Karpas-422 (cell line): ENCODE measurements at places on chromosomes 5 and 9.
A peak's percentile ranks its signal among the peaks of the same experiment; 100 is the strongest.

- no peak for DNase-seq
- H3K4me3 ChIP-seq: no peak overlapping the region
- no peaks in the 10 kb centered on the region for H3K4me1 ChIP-seq
- H3K27me3 ChIP-seq: no peaks in the 10 kb centered on the region
- H3K36me3 ChIP-seq: no peaks in the 10 kb centered on the region
Measured at GRCh38 chr5:37436146-37436934, 57.2 kb downstream of the WDR70 start.

DNA sequence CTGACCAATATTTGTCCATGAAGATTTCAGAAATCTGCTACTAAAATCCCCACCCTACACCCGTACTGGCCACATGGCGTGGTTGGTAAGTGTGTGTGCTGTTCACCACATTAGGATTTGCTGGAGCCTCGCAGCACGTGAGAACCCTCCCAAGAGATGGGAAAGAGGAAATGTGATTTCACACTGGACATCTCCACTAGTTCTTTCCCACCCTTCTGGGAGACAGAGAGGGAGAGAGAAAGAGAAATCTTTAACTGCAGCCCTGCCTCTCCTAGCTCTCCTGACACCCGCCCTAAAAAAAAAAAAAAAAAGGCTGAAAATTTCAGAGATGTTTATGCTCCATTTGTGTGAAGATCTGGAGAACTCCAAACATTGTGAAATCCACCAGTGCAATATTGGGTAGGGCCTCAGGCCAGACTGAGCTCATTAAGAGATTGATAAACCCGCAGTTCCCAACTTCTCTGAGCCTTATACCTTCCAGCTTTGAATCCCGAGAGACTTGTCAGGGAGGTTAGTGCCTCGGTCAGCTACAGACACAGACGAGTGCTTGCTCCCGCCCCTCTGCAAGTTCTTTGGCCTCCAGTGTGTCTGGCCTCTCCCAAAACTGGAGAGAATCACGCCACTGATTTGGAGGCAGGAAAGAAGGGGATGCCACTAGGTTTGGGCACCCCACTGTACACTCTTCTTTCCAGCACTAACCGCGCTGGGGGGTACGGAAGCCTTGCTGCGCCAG, 1.9 kb downstream of the SPRY4 start:
- no peaks in the 10 kb centered on the region for H3K36me3 ChIP-seq
- H3K4me3 ChIP-seq: no peak overlapping the region
- H3K27ac ChIP-seq: no peak overlapping the region
- peaks cover 30% of the 10 kb centered on the region for H3K4me1 ChIP-seq
- no peaks in the 10 kb centered on the region for H3K27me3 ChIP-seq
- DNase-seq: no peak

DNA sequence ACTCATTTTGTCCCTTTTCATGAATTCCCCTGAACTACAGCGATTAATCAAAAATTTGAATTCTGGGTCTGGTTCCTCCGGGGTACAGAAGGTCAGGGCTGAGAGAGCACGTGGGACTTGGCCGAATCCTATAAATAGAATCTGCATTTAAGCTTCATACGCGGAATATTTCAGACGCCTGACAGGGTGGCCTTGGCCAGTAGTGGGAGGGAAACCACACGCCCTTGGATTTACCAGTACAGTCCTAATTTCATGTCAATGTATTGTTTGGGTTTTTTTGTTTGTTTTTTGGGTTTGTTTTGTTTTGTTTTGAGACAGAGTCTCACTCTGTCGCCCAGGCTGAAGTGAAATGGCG, 21.5 kb upstream of the NIPBL start:
- H3K4me1 ChIP-seq: no peaks in the 10 kb centered on the region
- no peak for DNase-seq
- H3K27ac ChIP-seq: no peak overlapping the region
- H3K4me3 ChIP-seq: no peak overlapping the region
- no peaks in the 10 kb centered on the region for H3K36me3 ChIP-seq

DNA sequence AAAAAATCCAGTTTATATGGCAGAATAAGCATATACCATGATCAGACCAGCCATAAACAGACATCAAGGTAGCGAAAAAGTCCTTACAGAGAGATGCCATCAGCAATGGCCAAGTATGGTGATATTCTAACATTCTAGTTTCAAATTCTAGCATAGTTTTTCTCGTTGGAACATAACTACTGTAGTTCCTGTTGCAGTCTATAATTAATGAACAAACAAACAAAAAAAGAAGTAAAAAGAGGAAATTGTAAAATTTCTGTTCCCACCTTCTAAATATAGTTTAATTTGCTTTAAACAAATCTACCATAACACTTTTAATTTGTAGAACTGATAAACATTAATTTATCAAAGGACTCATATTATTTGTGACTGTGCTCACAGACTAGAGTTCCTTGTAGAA, 9.9 kb upstream of the CD180 start:
- H3K27me3 ChIP-seq: no peaks in the 10 kb centered on the region
- H3K4me3 ChIP-seq: peak overlapping the region; percentile 13
- H3K27ac ChIP-seq: peak overlapping the region; percentile 87
- DNase-seq: peak; percentile 61
- H3K36me3 ChIP-seq: no peaks in the 10 kb centered on the region
- H3K4me1 ChIP-seq: peaks cover 79% of the 10 kb centered on the region

- H3K4me1 ChIP-seq: no peaks in the 10 kb centered on the region
- no peak for DNase-seq
- H3K36me3 ChIP-seq: no peaks in the 10 kb centered on the region
Measured at GRCh38 chr5:29518176-29518575, 1675.3 kb upstream of the CDH6 start.

DNA sequence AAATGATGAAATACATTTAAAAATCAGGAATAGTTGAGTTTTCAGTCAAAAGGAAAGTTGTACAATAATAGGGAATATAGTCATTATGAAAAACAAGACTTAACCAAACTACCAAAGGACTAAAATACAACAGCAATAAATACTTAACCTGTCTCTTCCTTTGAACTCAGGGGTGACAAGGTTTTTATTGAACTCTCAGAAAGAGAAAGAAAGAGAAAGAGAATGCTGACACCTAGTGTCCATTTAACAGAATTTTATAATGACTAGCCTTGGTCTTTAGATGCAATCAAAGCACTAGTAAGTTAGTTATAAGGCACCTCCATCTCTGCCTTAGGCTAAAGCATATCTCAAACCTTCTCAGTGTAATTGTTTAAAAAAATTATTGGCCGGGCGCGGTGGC, 47.5 kb downstream of the UIMC1 start:
- no peak overlapping the region for H3K27ac ChIP-seq
- H3K4me3 ChIP-seq: no peak overlapping the region
- H3K27me3 ChIP-seq: no peaks in the 10 kb centered on the region
- peaks cover 32% of the 10 kb centered on the region; the same call in 1 of the 2 replicates for H3K36me3 ChIP-seq
- peaks cover 26% of the 10 kb centered on the region for H3K4me1 ChIP-seq

- no peaks in the 10 kb centered on the region for H3K27me3 ChIP-seq
- no peak overlapping the region for H3K27ac ChIP-seq
Measured at GRCh38 chr5:120062515-120062917, 401.6 kb upstream of the PRR16 start.

DNA sequence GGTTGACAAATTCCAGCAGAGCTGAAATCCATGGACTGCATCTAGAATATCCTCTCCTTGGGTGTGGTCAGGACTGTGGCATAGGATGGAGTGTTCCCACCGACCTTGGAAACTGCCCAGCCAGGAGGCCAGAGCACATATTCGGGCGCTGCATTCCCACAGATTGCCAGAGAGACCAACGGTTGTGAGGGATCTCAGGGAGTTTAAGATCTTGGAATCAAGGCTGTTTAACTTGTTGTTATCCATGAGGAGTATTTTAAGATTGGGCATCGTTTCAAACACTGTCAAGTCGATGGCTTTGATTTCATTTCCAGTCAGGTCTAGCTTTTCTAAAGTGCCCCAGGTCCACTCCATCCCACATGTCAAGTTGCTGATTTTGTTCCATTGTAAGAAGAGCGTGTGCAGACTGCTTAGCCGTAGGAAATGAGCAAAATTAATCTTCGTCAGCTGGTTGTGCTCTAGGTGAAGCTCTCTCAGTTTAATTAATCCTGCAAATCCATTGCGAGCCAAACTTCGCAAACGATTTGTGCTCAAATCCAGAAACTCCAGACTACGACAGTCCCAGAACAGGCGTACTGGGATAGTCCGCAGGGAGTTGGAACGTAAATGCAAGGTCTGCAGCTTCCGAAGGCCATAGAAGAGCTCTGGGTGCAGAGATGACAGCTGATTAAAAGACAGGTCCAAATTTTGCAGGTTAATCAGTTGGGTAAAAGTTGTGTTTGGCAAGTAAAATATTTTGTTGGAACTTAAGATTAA, 1.5 kb downstream of the LRRTM2 start:
- H3K4me1 ChIP-seq: no peaks in the 10 kb centered on the region
- H3K36me3 ChIP-seq: no peaks in the 10 kb centered on the region
- H3K27me3 ChIP-seq: no peaks in the 10 kb centered on the region

- H3K27ac ChIP-seq: no peak overlapping the region
- no peaks in the 10 kb centered on the region for H3K36me3 ChIP-seq
- no peaks in the 10 kb centered on the region for H3K4me1 ChIP-seq
Measured at GRCh38 chr5:2538169-2538568, 213.3 kb downstream of the IRX2 start.

DNA sequence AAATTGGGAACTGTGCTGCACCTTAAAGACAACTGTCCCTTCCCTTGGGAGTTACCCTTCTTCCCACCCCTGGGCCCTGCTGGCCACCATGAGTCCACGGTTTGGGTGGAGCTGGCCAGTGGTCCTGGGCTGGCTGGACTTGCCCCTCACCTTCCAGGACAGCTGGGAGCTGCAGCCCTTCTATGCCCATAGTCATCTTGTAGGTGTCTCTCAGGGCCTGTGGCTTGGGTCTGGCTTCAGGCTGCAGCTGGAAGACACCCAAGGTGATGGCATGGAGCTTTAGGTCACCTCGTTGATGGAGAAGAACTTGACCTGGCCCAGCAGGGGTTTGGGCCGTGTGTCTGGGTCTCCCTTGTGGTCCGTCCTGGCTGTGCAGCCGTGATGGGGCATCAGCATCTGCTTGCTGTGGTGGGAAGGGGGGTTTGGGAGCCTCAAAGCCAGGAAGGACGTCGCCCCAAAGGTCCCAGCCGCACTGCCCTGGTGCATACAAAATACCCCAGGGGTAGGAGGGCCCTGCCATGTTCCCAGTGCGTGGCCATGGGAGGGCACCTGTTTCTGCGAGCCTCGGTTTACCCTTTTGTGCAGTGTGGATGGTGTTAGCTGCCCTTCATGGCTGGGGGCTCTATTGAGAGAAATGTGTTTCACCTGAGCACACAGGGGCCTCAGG, 8.9 kb downstream of the WNK2 start:
- no peak overlapping the region for H3K27ac ChIP-seq
- H3K36me3 ChIP-seq: no peaks in the 10 kb centered on the region
- H3K4me3 ChIP-seq: no peak overlapping the region
- no peak for DNase-seq

DNA sequence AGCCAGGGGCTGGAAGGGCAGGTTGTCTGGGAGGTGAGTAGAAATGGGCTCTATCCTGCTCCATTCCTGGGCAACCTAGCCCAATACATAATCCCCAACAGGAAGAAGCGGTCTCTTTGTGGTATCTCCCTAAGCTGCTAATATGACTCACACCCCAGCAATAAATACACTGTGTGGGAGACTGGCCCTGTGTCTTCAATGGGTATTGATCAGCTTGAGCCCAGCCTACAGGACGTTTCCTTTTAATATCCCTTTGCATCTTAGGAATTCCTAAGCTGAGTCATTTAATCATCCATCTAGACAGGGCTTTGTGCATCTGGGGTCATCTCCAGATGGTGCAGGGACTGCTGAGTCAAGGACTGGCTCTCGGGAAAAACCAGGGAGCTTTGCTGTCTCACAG, 207.0 kb upstream of the PANK3 start:
- peaks cover 2% of the 10 kb centered on the region; the same call in 1 of the 2 replicates for H3K27me3 ChIP-seq
- no peak for DNase-seq
- no peaks in the 10 kb centered on the region for H3K4me1 ChIP-seq
- no peaks in the 10 kb centered on the region for H3K36me3 ChIP-seq
- H3K27ac ChIP-seq: no peak overlapping the region
- H3K4me3 ChIP-seq: no peak overlapping the region

- no peaks in the 10 kb centered on the region for H3K4me1 ChIP-seq
- H3K4me3 ChIP-seq: no peak overlapping the region
- no peak overlapping the region for H3K27ac ChIP-seq
- H3K27me3 ChIP-seq: no peaks in the 10 kb centered on the region
Measured at GRCh38 chr5:142641711-142642110, 44.2 kb downstream of the FGF1 start.

DNA sequence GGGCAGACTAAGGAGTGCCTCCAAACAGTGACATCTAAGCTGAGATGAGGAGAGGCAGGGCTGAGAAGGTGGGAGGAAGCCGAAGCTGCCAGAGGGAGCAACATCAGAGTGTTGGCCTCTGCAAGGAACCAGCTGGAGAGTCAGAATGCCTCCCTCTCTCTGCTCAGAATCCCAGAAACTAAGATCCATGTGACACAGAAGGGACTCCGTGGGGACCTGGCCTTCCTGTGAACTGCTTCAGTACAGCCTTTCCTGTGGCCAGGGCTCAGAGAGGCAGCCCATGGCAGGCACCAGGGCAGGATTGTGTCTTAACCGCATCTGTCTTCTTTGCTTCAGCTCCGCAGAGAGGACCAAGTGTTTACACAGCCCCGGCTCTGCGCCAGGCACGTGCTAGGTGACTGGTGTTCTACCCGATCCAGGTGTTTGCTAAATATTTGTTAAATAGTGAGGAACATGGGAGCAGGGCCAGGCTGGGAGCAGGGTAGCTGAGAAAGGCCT, 33.5 kb downstream of the KCNMB1 start:
- H3K27ac ChIP-seq: no peak overlapping the region
- H3K4me1 ChIP-seq: peaks cover 9% of the 10 kb centered on the region
- no peaks in the 10 kb centered on the region for H3K27me3 ChIP-seq
- H3K36me3 ChIP-seq: no peaks in the 10 kb centered on the region
- DNase-seq: no peak

- H3K4me3 ChIP-seq: no peak overlapping the region
- H3K27me3 ChIP-seq: no peaks in the 10 kb centered on the region
- no peaks in the 10 kb centered on the region for H3K36me3 ChIP-seq
- DNase-seq: no peak
Measured at GRCh38 chr9:7154650-7155049, 396.9 kb downstream of the KDM4C start.

DNA sequence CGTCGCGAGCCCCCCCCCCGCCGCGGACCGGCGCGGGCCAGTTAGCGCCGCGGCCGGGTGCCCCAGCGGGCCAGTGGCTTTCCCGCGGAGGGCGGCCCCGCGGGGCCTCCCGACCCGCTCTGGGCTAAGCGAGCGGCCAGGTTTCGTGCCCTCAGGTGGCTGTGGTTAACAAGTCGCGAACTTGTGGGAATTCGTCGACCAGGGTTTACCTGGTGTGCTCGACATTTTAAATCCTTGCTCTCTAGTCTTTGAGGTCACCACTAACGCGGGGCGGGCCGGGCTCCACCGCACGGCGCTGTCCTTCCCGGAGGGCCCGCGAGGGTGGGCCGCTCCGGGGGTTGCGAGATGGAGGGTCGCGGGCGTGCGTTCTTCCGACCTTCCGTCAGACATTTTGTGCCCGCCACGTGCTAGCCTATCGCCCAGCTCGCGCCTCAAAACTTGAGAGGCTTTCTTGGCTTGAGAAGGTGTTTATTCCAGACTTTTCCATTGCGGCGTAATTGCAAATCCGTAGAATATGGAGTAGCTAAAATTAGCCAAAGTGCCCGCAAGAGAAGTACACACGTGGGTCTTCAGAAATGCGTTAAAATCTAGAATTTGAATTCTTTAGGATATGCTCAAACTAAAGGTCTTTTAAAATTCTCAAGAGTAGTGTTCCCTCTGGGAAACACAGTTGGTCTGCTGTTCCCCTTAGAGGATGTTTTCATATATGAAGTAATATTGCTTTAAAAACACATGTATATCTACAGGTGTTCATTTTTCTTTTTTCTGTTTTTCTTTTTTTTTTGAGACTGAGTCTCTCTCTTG, 2.1 kb downstream of the ANP32B start:
- peak overlapping the region; percentile 85 for H3K4me3 ChIP-seq
- no peaks in the 10 kb centered on the region for H3K27me3 ChIP-seq
- peak overlapping the region; percentile 94 for H3K27ac ChIP-seq
- peak; percentile 85 for DNase-seq
- H3K36me3 ChIP-seq: peaks cover 7% of the 10 kb centered on the region; the same call in 1 of the 2 replicates
